ENCODE measurements at places on chromosomes 1 and 21.
A peak's percentile ranks its signal among the peaks of the same experiment; 100 is the strongest.

GRCh38 chr1:30704271-30704670 is 19.1 kb downstream of the MATN1 start:
- DNase-seq, result no peak

DNA sequence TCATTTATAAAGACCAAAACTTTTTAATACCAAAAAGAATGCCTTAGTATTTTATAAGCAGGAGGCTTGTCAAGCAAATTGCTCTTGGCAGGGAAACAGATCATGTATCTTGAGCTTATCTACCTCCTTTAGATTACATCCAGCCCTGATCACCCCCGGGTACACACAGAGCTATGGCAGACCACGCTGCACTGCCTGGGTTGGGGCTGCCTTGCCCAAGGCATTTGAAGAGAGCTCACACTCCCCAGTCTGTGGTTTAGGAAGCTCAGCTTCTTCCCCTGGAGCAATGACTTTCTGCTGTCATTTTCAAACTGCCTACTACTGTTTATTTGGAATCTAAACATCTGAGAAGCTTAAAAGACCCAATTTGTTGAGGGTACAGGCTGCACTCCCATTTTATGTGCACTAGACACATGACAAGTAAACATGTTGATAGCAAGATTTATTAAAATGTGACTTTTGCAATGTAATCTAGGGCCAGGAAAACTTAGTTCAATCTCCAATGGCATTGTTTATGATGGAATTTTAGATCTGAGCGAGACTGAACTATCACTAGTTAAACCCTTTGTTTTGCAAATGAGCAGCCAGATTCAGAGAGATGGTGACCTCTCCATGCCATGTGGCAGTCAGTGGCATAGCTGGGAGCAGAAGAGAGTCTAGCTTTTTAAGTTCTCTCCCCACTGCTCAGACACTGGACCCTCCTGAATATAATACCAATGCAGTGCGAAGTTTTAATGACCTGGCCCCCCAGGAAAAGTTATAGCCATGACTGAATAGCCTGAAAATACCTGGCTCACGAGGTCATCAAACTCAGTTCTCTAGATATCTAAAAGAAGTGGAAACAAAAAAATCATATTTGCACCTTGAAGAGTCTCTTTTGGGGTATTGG is 214.9 kb downstream of the HLX start:
- DNase-seq, result no peak

GRCh38 chr1:236552096-236552495 is 28.3 kb downstream of the LGALS8 start:
- no peak for DNase-seq

GRCh38 chr1:203325418-203326091 is 20.2 kb downstream of the BTG2 start:
- no peak for DNase-seq

GRCh38 chr1:73910466-73910865 is 287.5 kb downstream of the LRRIQ3 start:
- DNase-seq, result no peak

DNA sequence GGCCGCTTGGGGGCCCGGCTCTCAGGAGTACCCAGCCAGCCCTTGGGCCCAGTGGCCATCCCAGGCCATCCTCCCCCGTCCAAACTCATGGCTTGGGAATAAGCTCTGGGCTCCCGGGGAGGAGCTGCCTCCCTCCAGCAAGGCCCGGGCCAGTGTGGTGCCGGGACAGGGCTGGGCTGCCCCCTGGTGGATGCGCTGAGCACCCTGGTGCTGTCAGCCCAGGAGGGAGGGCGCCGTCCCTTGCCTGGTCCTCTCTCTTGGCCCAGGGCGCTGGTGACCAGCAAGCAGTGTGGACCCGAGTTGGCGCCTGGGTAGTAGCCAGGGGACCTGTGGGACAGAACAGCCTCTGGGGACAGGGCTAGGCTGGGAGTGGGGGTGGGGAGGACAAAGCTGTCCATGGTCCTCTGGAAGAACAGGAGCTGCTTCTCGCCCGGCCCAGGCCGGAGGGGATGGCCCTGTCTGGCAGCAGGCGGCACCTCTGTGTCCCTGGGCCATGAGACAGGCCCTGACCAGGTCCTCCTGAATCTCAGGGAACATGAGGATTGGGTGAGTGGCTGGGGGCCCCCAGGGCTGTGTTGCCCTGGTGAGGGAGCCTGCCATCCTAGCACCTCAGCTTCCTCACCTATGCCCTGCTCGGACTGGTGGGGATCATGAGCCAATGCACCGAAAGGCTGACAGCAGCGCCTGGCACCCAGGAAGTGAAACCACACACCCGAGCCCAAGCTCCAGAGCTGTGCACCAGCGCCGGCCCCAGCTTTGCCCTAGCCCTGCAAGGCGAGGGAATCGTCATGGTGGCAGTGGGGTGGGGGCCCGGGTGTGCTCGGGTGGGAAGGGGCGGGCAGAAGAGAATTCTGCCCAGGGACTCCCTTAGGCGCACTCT is 9.4 kb downstream of the MORN1 start:
- DNase-seq, result peak; percentile 69

DNA sequence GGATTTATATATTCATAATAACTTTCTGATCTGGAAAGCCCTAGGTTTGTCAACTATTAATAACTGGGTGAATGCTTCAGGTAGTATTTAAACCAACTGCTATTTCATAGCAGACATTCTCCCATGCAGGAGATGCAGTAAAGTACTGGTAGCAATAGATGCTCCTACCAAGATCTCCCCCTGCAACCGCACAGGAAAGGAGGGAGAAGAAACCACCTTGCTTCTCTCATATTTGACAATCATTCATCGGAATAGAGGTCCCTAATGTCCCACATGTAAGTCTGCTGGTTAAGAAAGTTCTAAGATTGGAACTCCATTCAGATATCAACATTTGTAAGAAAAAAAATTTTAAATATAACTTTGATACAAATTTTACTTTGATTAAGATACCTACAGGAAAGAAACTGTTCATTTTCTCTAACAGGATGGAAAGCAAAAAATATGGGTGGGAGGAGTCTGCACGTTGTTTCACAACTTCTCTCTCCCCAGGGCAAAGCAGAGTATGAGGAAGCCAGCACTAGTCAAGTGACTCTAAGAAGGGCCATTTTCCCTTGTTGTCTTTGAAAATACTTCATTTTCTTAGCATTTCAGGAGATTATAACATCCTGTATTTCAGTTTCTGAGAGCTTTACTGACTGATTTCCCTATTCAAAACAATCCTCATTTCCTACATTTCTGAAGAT is at the start of gene PYHIN1:
PYHIN1 (plus strand) TSS at position 498 of the 683 bp plus-strand sequence. CDS start 5,359 bp downstream, outside the sequence.
- DNase-seq, result no peak

DNA sequence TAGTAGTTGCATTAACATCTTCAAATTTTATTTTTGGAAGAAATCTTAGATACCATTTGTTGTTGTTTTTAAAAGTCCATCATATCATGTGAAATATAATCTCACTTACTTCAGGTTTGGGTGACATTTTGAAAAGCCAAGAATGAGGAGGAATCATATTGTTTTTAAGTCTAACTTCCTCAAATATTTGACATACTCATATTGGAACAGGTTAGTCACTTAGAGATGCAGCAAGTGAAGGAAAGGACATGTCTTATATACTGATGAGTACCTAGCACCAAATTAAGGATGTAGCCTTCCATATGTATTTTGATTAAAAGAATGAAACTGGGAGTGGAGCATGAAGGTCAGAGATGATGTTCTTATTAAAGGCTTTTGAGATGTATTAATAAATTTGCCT is 23.9 kb downstream of the GBP2 start:
- no peak for DNase-seq

- DNase-seq, result no peak
Observed at GRCh38 chr1:36115200-36115669, 9.8 kb downstream of the COL8A2 start.

DNA sequence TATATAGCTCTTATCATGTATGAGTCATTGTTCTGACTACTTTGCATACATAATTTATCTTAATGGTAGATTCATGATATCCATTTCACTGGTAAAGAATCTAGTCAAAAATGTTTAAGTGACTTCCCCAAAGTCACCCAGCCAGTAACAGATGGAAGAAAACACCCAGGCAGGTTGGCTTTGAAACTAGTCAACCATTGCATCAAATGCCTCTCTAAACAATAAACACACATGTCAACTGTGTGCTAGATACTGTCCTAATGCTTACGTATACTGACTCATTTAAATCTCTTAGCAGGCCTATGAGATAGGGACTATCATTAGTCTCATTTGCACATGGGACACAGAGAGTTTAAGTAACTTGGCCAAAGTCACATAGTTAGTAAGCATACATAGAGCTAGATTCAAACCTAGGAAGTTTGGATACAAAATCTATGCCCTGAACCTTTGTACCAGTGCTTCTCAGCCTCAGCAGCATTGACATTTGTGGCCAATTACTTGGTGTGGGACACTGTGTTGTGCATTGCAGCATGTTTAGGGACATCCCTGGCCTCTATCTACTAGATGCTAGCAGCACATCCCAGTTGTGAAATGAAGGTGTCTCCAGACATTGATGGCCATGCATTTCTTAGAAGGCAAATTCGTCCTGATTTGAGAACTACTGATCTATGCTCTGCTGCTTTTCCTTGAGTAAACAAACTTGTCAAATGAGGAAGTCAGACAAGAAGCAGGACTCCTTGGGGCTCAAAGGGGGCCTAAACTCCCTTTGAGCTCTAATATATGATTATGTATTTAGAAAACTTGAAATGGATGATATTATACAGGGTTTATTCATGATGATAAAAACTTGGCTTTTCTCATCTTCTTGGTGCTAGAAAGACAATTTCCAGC is 316.3 kb downstream of the KCNH1 start:
- DNase-seq, result no peak

GRCh38 chr1:966135-966703 is at the start of gene PLEKHN1:
Gene PLEKHN1, plus strand, starts transcription at chr1:966482. Its CDS starts 50 bp downstream, at chr1:966532.
- no peak for DNase-seq

- DNase-seq, result no peak
Observed at GRCh38 chr1:175397103-175397502, 204.5 kb upstream of the KIAA0040 start.

GRCh38 chr1:169466259-169467230 is 19.2 kb downstream of the SLC19A2 start:
- no peak for DNase-seq

DNA sequence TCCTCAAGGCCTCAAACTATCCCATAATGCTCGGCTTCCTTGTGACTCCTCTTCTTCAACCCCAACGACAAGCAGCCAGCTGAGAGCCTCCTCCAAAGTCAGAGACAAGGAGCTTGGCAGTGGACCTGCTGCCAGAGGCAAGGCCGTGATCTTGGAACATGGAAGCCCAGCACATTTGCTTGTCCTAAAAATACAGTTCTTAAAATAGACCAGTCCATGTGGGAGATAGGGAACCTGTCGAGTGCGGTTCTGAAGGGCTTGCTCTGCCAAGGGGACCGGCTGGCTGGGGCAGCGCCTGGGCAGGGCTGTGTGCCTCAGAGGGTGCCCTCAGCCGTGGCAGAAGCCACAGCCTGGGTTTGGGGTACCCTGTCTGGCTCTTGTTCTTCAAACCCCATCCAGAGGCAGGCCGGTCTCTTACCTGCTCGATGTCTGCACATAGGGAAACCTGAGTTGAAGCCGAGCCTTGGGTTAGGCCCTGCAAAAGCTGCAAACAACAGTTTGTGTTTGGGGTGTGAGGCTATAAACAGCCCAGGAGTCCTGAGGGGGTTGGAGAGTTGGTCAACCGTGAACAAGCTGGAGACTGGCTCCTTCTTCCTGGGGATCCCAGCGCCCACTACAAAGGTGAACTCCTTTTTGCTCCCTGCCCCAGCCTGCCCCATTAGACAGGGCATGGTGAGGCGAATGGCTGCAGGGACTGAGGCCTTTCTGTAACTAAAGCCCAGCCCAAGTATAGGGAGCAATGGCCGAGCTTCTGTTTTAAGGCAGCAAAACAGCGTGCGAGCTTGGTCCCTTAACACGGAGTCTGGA is 228.8 kb downstream of the CAMTA1 start:
- DNase-seq, result no peak

DNA sequence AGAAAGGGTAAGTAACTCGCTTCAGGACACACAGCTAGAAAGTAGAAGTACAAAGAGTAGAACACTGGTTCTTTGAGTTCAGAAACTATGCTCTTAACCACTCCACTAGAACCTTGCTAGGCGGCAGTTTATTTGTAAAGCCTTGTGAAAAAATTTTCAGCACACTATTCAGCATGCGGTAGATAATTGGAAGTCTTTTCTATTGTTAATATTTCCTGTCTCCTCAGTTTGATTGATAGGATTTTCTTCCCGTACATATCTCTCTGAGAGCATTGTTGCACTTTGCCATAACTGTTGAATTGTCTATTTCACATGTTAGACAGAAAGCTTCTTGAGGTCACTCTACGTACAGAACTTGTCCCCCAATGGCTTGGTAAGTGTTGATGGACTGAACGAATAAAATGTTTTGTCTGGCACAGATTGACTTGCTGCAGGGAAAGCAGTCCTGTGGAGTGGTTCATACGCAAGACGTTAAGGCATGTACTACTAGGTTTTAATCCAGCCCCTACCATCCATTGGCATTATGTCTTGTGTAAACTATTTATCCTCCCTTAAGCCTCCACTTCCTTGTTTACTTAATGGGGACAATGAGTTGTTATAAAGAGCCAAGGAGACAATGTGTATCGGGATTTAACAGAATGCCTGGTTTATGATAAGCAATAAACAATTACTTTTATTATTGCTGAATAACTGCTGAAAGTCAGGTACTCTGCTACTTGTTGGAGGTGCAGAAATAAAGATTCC is 35.8 kb downstream of the C1orf21 start:
- no peak for DNase-seq

DNA sequence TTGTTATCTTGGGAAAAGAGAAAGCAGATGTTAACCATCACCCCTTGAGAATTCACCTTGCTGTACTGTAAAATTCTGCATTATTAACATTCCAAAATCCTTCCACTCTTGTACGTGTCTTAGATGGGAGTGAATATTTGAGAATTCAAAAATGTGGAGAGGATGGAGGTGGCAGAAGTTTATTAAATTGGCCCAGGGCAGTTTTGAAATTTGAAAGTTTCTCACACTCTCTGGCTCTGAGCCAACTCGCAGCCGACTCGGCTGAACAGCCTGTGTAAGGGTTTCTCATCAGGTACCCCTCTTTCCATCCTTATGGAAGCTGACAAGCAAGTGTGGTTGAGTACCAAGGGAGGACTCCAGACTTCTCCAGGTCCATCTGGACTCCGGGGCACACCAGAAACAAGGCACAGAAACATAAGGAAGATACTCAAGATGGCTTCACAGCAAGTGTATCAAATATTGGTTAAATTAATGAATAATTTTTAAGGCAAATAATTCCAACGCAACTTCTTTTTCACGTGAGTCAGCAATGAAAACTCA is 45.1 kb downstream of the RRAGC start:
- no peak for DNase-seq

GRCh38 chr1:199727682-199728081 is 299.8 kb upstream of the NR5A2 start:
- no peak for DNase-seq

GRCh38 chr1:209895709-209896108 is 42.3 kb upstream of the SYT14 start:
- DNase-seq, result no peak
